ENCODE measurements at places on chromosomes 2 and 18.
A peak's percentile ranks its signal among the peaks of the same experiment; 100 is the strongest.

DNA sequence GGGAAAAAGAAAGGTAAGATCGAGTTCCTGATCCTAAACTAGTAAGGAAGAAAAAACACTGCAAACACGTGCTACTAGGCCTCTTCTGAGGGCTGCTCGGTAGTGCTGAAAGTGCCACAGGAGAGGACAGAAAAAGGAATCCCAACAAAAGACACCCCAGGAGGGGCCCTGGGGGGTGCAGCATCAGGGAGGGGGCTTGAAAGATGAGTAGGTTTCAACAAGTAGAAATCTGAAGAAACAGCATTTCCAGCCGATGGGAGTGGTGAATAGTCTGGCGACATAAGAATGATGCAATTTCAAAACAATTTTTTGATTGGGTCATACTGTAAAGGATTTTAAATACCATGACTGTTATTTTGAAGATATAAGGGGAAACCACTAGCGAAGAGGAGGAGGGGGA, 98.6 kb downstream of the NOL10 start:
- DNase-seq, result peak; percentile 32

DNA sequence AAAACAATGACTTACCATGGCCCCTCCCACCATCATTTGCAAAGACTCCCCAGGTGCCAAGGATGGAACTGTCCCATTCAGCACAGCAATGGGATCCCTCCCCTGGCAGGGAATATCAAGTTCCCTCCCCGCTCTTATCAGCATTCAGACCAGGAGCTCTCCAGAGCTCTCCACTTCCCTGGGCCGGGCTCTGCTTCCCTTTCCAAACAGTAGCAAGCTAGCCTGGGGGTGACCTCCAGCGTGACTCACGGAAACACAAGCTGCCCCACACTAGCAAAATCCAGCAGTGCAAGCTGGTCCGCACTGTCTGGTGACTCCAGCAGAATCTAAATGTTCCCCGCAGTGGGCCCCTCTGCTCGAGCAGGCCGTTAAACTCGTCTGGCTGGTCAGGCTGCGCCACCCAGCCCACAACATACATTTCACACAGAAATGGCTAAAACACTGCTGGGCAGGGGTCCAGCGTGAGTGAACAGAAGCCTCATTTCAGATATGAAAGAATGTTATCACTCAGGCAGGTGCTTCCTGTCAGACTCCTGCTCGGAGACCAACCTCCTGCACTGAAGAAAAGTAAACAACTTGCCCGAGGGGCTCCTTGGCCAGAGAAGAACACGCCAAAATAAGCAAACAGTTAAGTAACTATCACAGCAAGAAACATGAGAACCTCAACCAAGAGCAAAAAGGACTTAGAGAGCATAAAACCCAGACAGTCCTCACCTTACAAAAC, 33.9 kb downstream of the STAT1 start:
- no peak for DNase-seq

- no peak for DNase-seq
These were observed 777 bp upstream of the RAB17 start for GRCh38 chr2:237591141-237591881.

- DNase-seq, result no peak
These were observed 395.2 kb downstream of the CMPK2 start for GRCh38 chr2:6470518-6470917.

DNA sequence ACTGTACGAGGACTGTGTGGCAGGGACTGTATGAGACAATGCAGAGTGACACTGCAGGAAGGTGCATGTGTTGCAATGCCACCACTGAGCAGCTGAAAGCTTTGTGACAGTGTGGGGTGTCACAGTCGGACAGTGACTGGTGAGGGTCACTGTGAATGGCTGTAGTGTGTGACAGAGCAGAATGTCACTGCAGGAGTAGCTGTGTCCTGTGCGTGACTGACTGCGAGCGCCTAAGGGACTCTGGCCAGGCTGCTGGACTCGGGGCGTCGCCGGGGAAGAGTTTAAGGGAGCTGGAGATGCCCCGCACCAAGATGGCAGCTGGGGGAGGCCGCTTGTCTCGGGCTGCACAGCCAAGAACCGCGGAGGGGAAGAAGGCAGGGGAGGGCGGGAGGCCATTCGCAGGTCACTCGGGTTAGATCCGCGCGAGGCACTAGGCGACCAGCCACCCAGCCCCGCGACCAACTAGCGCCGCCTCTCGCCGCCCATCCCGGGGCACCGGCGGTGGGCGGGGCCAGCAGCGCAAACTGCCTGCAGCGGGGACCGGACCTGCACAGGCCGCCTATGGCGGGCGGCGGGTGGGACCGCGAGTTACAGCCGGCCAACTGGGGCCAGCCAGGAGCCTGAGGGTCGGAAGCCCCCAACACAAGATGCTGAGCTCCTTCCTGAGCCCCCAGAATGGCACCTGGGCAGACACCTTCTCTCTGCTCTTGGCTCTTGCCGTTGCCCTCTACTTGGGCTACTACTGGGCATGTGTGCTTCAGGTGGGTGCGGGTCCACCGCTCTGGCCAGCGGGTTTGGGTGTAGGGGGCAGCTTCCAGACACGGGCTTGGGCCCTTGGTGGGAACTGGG, at the start of gene ABHD1:
Gene ABHD1, plus strand, starts transcription at position 514 of the 849 bp plus-strand sequence. Its CDS starts 134 bp downstream, at position 648.
- DNase-seq, result no peak

Measured in fibroblast of the aortic adventitia (primary cell).